Hindlimb muscle (tissue), 1 donor: ENCODE measurements at places on chromosomes 4 and X. TPM values are rescaled to one million over a fixed set of nuclear protein-coding genes. Genes with fewer than 3 reads are reported as not detected.

RTL3 gene
- polyA plus RNA-seq = 0.99 TPM

- no peak for DNase-seq
Measured at GRCh38 chrX:30627818-30628652, 25.2 kb upstream of the GK start.

- no peak for DNase-seq
Measured at GRCh38 chr4:181855307-181855706, 387.9 kb upstream of the TENM3 start.

- DNase-seq = no peak
Measured at GRCh38 chr4:165740911-165741310, 132.1 kb upstream of the TLL1 start.

GAGE12H gene
- polyA plus RNA-seq = not detected

DNA sequence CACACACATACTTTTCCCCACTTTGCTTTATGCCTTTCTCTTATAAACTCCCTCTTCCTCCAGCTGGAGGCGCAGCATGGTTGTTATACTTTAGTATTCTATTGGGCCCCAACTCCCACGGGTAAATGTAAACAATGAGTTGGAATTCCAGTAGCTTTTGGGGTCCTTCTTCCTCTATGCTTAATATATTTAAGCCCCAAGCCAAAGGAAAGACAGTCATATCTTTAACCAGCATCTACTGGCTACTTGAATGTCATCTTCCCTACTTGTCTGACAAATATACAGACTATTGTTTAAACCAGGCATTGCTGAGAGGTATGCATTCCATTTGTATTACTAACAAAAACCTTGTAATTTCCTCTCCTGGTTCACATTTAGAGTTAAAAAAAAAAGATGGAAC, 72.9 kb downstream of the WDR19 start:
- no peak for DNase-seq
